ENCODE measurements at places on chromosomes 12 and 14.

GRCh38 chr12:64808110-64808509 lies 16.3 kb upstream of the TBC1D30 start:
- DNase-seq, result no peak

DNA sequence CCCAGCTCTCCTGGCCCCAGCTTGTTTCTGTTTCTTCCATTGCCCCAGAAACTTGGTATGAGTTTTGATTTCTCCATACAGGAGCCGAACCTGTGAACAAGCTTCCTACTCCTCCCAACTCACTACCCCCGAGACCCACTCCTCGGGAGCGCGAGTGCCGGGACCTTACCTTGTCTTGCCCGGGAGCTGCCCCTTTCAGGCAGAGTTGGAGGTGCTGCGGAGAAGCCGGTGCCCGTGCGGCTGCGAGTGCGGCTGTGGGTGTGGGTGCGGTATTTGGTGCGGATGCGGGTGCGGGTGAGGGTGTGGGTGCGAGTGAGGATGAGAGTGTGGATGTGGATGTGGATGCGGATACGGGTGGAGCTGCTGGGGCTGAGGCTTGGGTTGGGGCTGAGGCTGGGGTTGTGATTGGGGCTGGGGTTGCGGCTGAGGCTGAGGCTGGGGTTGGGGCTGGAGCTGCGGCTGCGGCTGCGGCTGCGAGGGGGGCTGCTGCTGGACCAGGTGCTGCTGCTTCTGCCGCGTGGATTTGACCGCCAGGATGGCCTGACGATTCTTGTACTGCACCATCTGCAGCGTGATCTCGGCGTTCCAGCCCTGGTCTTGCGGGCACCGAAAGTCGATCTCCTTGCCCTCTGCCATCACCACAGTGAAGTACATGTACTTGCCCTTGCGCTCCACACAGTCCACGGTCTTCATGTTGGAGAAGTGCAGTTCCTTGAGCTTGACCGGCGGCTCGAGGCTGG lies 1.1 kb downstream of the PHLDA1 start:
- peak; percentile 67 for DNase-seq

GRCh38 chr14:24422261-24422660 lies 7.2 kb downstream of the CBLN3 start:
- no peak for DNase-seq

- no peak for DNase-seq
These were observed 125.5 kb upstream of the PRKD1 start for GRCh38 chr14:30053103-30053502.

- no peak for DNase-seq
These were observed 189.4 kb downstream of the NRXN3 start for GRCh38 chr14:78359581-78359980.

DNA sequence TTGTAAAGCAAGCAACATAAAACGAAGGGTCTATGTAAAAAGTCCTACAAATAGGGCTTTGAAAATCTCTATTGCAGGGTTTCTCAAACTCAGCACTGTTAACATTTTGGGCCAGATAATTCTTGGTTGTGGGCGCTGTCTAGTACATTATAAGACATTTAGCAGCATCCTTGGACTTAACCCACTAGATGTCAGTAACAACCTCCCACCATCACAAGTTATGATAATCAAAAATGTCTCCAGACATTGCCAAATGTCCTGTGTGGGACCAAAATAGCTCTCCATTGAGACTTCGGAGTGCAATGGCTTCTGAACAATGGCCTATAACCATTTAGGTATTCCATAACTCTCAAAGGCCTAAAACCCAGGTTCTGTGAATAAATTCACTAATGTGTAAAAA lies 22.9 kb upstream of the DHRS7 start:
- no peak for DNase-seq
